Posterior vena cava (tissue), 2 donors: ENCODE measurements at places on chromosomes 2 and 18. TPM values are rescaled to one million over a fixed set of nuclear protein-coding genes. Genes with fewer than 3 reads are reported as not detected.

DNA sequence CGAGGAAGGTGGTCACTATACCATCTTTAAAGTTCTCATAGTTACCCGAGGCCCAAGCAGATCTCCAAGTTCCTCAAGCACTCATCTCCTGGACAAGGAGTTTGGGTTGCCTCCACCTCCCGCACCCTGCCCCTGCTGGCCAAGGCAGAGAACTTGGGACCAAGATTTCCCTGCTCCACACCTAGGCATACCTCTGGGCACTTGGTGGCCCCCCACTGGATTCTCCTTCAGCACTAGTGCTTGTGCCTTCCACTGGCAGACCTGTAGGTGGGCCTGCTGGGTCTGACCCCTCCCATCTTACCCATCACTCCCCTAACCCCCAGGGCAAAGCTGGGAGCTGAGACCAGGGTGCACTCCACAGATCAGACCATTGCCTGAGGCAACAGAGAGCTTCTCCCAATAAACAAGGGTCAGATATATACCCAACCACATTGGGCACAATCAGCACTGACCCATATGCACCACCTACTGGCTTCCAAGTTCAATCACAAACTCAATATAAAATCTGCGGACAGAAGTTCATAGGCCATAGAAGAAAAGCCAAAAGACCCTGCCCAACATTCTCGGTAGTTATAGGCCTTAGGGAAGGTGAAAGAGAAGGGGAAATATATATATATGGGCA lies 244.2 kb downstream of the EXOC6B start:
- DNase-seq: no peak

KIF5C gene
- 1.3 TPM for total RNA-seq

UGT1A3 gene
- not detected for total RNA-seq

DNA sequence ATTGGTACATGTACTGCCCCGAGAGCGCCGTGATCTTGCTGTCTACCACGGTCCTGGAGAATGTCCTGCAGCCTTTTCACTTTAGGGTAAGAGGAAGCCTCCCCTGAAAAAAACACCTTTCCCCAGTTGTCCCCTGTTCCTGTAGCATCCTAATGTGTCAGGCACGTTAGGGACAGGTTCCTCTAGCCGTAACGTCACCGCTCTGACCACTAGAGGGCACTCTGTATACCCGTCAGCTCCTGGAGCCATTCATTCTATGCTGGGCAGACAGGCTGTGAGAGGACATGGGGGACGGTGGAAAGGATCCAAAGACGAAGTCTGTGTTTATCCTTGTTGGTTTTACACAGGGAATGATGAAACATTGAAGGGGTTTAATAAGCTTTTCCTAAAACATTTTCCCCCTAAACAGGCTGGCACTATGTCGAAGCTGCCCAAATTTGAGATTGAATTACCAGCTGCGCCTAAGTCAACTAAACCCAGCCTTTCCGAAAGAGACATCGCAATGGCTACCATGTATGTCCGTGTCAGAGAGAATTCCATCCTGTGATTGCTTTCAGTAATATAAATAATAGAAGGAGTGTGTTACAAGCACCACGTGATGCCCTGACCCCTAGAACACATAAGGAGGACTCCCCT lies 12.7 kb downstream of the RMC1 start:
- DNase-seq: peak; percentile 89

DNA sequence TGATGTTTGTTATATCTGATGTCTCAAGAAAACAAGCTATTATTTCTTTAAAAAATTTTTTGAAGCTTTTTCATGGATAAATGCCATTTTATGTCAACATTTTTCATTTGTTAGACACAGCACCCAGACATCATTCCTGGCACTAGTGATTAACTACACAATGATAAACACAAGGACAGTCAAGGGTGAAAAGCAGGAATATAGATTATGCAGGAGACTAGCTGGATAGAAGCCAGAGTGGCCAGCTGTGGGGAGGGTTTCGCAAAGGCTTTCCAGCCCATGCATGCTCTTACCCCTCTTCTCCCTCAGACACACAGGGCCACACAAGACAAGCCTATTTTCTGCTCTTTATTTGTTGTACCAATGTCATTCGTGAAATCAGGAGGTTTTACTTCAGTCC lies 127.1 kb upstream of the TTC39C start:
- DNase-seq: no peak
